Stimulated activated CD4-positive, alpha-beta T cell treated with anti-CD3 and anti-CD28 coated beads, Interleukin-12 subunit alpha, Interleukin-12 subunit beta, amount 100 ng/mL, for 4 hours (primary cell): ENCODE measurements at places on chromosomes 1 and 21.

DNA sequence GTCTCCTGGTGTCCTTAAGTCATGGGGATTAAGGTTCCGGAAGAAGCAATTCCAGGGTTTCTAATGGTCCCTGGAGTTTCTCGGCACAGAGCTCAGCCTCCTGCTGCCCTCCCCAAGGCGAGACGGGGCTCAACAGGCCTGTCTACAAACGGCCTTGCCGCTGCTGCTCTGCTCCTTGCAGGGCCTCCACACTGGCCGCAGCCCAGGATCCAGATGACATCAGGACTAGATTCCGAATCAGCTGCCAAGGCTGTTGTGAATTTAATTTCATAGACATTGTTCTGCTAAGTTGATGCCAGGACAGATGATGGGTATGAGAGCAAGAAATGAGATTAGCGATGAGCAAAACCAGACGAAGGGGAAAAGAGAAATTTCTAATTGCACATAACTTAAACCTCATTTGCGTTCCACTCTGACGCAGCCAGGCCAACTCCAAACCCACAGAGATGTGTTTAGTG lies 103.6 kb upstream of the BACE2 start:
- DNase-seq: no peak

DNA sequence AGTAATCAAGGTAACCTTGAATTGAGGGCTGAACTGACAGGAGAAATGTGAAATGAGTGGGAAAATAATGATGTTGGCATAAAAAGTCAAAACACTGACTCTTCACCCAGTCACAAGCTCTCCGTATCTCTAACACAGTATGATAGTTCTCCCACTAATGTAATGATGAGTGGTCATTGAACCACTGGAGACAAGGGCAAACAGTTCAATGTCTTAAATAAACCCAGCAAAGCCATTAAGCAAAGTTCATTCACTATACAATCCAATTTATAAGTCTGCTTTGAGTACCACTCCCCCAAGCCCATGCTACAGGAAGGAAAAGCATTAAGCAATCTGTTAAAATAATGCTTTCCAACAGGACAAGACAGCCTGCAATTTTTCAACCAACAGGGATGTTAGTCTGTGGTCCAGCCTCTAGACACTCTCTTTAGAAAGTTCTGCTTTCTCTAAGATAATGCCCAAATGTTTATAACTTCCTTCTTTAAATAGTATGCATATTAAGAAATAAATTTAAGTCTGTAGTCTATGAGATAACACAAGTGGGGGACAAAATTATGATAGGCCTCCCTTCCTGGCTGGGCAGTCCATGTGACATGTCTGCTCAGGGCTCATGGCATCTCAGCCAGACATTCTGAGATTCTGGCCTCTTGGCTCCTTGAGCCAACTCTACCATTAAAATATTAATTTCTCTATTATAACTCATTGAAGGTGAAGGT lies 25.5 kb upstream of the DDAH1 start:
- DNase-seq: no peak

DNA sequence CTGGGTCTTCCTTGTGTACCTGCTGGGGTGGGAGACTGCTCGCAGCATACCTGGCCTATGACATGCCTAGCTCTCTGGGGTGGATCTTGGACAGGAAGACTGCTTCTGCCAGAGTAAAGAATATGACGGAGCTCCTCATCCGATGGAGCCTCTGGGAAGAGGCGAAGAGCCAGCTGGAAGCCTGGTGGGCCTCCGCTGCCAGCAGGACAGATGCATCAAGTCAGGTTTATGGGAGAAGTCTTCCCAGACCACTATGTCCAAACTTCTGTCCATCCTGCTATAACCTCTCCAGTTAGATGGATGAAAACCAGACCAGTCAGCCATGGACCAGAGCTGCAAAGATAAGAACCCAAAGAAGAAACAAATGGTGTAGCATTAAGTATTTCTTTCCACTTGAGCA lies 27.7 kb upstream of the NGF start:
- no peak for DNase-seq

- no peak for DNase-seq
Observed at GRCh38 chr21:31711745-31712285, 20.1 kb downstream of the SCAF4 start.

GRCh38 chr1:177927021-177927596 lies 42.7 kb downstream of the SEC16B start:
- DNase-seq: no peak

- no peak for DNase-seq
Observed at GRCh38 chr1:234643111-234643849, 33.3 kb upstream of the IRF2BP2 start.

GRCh38 chr1:44542420-44543063 lies 131.7 kb downstream of the TMEM53 start:
- no peak for DNase-seq

- no peak for DNase-seq
Observed at GRCh38 chr1:161096530-161096929, 1.6 kb upstream of the KLHDC9 start.

- no peak for DNase-seq
Observed at GRCh38 chr1:53594391-53595180, 135.4 kb downstream of the DMRTB1 start.
